Kidney epithelial cell (primary cell): ENCODE measurements at places on chromosomes 11 and 22.

- DNase-seq = no peak
Measured at GRCh38 chr11:121099364-121099763, 1.7 kb upstream of the TECTA start.

DNA sequence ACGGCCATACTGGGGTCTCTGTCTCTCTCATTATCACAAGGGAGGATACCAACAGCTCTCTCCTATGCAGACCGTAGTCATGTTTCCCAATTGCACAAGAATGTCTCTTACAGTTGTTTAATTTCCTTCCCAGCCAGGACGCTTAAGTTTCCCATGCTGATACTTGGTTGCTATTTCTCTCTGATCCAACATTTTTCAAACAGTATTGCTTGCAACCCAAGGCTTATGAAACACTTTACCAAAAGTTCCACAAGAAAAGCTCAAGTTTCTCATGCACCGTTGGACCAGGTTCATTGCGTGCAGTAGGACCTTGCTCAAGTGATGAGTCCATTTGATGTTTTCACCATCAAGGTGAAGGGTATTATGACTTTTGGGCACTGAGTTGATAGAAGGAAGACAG lies 46.6 kb downstream of the GGTLC2 start:
- no peak for DNase-seq

- no peak for DNase-seq
Measured at GRCh38 chr11:84497981-84498411, 1129.1 kb downstream of the DLG2 start.

- DNase-seq = no peak
Measured at GRCh38 chr11:3158131-3158591, 6.9 kb downstream of the OSBPL5 start.

DNA sequence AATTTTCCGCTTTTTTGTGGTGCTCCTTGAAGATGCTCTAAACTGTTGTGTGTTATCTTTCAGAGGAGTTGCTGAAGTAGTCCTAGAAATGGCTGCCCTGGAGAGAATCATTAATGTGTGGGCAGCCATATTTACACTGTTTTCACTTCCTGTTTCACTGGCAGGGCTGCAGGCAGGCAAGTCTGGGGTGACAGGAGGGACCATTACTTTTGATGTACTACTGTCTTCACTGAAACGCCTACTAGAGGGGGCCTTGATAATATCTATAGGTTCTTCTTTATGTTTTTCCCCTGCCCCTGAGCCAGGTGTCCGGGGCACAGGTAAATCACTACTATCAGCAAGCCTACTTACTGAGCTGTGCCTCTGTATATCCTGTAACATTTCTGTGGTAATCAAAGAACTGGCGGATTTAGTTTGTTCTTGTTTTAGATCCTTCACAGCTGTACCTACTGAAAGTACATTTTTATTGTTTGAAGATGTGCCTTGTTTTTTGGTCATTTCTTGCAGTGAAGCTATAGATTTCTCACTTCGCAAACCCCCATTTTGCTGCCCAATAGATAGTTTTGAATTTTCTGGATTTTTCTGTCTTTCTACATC lies 39.7 kb downstream of the ACAT1 start:
- DNase-seq = no peak

- DNase-seq = no peak
Measured at GRCh38 chr22:32535531-32536190, 61.0 kb downstream of the FBXO7 start.

GRCh38 chr11:114115451-114115928 lies 56.0 kb downstream of the ZBTB16 start:
- no peak for DNase-seq

- no peak for DNase-seq
Measured at GRCh38 chr11:123457187-123457770, 27.2 kb downstream of the GRAMD1B start.

- no peak for DNase-seq
Measured at GRCh38 chr22:47036352-47036751, 273.9 kb downstream of the TBC1D22A start.

DNA sequence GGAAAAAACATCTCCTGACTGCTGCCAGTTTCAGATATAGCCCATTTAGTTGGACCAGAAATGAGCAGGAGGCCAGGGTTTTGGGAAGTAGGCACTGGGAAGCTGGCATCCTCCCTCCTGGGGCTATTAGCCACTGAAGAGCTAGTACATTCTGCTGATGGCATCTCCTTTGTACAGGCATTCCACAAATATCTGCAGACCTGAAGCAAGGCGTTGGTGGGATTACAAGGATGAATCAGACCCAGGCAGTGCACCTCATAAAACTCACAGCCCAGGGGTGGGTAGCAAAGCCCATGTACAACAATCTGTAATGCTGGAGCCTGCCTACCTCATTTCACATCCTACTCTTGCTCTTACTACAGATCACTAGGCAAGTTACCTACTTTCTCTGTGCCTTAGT lies 27.5 kb upstream of the POU2AF1 start:
- no peak for DNase-seq

- no peak for DNase-seq
Measured at GRCh38 chr11:65917077-65917433, 1.8 kb downstream of the C11orf68 start.

DNA sequence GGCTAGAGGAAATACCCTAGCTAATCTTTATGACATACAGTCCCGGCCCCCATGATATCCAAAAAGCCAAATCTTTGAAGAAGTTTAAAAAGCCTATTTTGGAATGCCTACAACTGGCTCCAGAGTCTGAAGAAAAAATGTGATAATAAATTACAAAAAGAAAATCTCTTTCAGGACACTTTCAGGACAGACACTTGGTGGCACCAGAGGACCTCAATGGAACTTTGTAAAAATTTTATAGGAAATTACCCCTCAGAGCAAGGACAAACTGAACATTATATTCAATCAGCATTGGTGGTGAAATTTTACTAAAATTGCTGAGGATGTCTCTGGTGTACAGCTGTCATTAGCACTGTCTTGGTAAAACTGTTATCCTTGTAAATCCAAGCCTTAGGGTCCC lies 81.0 kb downstream of the CCDC73 start:
- no peak for DNase-seq

DNA sequence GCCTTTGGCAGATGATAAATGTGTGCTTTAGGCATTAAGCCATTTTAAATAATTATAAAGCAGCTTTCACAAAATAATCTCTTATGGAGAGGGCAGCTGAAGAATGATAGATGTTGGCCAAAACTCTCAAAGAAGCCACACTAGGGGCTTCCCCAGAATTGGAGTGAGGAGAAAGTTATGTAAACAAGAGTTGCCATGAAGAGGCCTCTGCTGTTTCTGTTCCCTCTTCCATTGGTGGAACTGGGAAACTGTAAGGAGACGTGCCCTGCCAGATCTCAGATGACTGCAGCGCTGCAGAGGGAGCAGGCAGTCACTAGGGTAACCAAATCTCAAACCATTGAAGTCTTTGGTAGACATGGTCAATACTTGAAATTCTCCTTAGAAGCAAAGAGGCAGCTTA lies 19.4 kb upstream of the APLP2 start:
- no peak for DNase-seq

- DNase-seq = no peak
Measured at GRCh38 chr11:83836883-83837654, 550.9 kb upstream of the CCDC90B start.

- no peak for DNase-seq
Measured at GRCh38 chr11:118522571-118523072, 4.7 kb upstream of the TTC36 start.

DNA sequence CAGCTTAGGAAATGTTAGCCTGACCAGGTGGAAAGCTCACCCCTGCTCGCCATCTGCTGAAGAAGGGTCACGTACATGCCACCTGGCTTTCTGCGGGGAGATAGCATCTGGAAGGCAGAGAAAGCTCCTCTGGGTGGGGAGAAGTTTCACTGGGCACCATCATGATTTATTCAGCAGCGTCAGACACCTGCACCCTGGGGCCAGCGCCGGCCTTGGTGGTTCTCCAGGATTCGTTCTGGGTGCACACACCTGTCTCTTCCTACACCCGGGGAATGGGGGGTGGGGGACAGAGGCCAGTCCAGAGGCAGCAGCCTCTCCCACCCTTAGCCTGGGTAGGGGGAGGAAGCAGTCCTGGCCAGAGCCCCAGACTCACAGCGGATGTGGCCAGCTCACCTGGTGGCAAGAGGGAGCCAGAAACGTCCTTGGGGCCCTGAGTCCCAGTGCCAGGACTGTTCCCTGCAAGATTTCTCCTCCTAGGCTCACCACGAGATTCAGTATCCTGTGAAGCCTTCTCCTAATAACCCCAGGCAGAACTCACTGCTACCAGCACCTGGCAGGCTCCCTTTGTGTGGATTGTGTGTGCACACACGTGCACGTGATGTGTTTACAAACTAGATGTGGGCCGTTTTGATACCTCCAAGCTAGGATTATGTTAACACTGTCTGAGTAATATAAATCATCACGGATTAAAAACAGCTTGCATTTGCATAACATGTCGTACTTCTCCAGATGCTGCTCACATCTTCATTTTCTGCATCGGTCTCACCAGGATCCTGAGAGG lies 17.3 kb upstream of the RASD2 start:
- DNase-seq = no peak

- no peak for DNase-seq
Measured at GRCh38 chr22:48072777-48073176, 1310.3 kb downstream of the TBC1D22A start.

DNA sequence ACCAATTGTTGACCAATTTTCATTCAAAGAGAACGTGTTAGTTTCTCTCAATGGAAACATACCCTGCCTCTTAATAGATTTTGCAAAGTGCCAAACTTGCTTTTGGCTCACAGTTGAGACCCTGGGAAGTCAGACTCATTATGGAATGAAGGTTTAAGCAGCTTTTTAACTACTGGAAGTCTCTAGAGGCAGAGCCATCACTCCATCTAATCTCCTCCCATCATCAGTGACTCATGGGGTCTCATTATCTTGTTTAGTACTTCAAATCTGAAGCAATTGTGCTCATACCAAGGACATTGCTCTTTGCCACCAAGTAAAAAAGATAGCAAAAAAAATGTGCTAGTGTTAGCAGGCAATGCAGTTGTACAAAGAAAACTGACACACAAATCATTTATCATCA lies 537.1 kb upstream of the LRRC4C start:
- DNase-seq = no peak

DNA sequence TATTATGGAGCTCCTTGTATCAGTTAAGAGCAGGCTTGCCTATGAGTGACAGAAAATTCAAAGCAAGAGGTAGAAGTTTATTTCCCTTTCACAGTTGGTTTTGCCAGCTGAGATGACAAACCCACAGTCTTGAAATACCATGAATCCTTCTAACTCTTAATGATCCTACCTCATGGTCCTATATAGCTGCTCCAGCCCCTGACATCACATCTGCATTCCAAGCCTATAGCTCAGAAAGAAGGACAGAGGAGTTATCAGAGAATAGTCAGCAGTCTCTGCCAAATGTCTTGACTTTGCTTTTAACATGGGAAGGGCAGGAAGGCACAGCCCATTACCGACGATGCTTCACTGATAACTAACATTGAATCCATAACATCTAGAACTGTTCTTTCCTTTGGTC lies 76.2 kb downstream of the APIP start:
- no peak for DNase-seq

DNA sequence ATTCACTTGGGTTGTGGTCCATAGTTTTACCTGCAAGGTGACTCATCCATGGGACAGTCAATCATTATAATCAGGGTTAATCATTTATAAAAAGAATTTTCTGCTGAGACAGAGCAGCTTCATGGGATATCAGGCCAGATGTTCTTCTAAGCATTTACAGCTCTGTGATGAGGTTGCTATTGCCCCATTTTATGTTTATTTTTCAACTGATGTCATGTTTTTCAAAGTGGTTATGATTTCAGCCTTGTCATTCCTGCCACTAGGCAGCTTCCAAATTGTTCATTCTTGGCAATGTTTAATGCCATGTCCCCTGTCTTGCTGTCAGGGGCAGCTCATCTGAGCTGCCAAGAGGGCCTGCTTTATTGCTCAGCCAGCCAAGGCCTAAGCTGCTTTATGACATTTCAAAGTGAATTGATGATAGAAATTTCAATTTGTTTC lies 35.9 kb upstream of the ZBED5 start:
- peak; percentile 55 for DNase-seq

GRCh38 chr11:79369055-79369454 lies 71.8 kb downstream of the TENM4 start:
- no peak for DNase-seq
